Hindlimb muscle (tissue), 1 donor: ENCODE measurements at places on chromosomes 12 and 14. TPM values are rescaled to one million over a fixed set of nuclear protein-coding genes. Genes with fewer than 3 reads are reported as not detected.

DNA sequence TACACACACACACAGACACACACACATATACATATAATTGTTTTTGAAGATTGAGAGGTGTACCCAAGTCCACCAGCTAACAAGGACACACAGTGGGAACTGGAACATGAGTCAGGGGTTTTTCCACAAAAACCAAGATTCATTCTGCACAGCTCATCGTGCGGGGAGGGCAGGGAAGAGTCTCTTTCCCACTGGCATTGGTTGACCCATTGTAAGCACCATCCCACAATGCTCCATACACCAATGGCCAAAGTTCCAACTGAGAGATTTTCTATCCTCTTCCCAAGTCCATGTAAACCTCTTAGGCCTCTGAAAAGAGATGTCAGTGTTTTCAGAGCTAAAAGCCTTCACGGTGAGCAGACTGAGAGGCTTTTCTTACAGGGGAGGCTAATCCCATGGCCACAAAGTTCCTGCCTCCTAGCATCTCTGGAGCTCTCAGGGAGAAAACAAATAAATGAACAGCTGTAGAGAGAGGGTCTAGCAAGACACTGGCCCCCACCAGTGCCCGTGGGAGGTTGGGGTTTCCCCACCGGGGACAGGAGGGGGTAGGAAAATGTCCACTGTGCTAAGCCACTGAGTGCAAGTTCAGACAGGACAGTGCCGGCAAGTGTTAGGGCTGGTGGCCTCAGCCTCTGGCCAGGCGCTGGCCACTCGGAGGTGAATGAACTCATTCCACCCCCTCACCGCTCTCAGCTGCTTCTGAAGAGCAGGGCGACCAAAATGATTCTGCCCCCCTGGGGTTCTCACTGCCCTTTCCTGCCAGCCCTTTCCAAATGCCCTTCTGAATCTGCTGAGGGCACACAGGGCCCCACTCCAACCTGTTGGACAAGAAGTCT is 21.5 kb upstream of the TC2N start:
- DNase-seq: no peak

The PUS7L gene
- 7.5 TPM for polyA plus RNA-seq

DNA sequence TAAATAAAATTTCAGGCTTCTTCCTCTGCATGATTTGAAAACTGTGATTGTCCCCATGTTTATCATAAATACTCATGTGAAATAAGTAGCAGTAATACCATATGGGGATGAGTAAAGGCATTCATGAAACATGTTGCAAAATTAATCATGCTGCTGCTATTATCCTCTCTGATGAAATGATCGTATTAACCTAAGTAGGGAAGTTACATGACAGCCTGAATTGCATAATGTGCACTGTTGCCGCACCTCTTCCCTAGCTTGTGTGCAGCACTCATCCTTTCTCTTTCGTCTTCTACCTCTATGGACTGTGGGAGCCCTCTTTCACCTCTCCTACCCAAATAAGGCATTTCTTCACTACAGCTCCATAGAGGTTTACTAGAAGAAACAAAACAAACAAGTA is 367.6 kb downstream of the SOX5 start:
- DNase-seq: no peak

GRCh38 chr12:95624589-95624988 is 73.3 kb upstream of the USP44 start:
- DNase-seq: no peak
